ENCODE measurements at places on chromosomes 12 and 14. TPM values are rescaled to one million over a fixed set of nuclear protein-coding genes. Genes with fewer than 3 reads are reported as not detected.

- H3K4me3 ChIP-seq: no peak overlapping the region
- no peak for DNase-seq
- no peaks in the 10 kb centered on the region for H3K36me3 ChIP-seq
- no peak overlapping the region for H3K27ac ChIP-seq
Measured at GRCh38 chr14:24879661-24880386, 170.1 kb downstream of the STXBP6 start.

DNA sequence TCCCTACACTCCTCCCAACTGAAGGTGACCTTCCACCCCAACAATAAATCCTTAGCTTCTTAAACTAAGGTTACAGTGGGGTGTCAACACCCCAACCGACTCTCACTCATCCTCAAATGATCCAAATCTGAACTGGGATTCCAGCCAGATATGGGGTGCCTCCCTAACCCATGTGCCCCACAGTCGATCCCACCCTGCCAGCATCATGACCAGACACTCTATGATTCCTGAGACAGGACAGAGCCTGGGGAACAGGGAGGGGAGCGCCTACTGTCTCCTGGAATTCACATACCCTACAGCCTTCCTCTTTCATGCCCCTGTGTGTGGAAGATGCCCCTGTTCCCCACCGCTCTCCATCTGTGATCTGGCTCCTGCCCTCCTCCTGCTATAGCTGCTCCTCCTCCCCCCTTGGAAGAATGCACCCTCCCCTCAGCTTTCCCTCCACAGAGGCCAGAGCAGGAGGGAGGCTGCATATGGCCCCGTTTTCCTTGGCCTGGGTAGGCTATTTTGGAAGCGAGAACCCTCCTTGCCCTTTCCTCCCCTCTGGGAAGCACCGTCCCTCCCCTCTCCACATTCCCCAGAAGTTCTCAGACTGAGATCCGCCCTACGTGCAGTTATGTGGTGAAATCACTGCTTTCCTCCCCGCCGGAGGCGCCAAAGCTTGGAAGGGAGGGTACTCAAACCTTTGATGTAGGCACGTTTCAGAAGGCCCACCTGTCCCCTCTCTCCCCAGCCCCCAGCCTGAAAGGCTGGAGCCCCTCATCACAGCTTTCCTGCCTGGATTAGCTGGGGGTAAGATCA lies 48.0 kb downstream of the SMUG1 start:
- peaks cover 9% of the 10 kb centered on the region for H3K4me1 ChIP-seq
- DNase-seq: no peak
- H3K27ac ChIP-seq: no peak overlapping the region
- H3K4me3 ChIP-seq: no peak overlapping the region
- H3K27me3 ChIP-seq: peaks cover 27% of the 10 kb centered on the region
- H3K36me3 ChIP-seq: no peaks in the 10 kb centered on the region

DNA sequence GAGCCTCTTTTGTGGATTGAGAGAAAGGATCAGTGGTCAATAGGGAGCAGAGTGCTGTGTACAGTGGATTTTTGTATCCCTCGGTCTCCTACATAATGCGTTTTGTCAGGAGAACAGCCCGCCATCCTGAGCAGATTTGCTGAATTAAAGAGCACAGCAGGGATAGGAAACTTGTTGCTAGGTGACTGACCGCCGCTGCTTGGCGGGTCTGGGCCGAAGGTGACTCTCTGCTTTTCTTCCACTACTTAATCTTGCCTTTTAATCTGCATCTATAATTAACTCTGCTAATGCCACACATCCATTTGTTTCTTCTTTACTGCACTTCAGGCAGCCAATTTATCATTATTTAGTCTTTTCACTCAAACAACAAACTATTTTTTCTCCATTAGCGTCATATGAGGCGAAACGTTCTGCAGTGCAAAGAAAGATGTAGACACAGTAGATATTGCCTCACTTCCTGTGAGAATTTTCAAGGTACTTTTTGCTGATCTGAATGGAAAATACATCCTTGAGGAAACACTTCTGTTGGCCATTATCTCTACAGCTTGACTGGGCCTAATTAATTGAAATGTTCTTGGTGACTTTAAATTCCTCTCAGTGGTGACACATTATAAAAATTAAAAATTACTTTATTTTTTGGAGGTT lies 108.0 kb downstream of the PPM1A start:
- no peaks in the 10 kb centered on the region for H3K36me3 ChIP-seq
- DNase-seq: peak; percentile 52
- H3K4me3 ChIP-seq: no peak overlapping the region
- peaks cover 3% of the 10 kb centered on the region for H3K4me1 ChIP-seq
- peak overlapping the region; percentile 41 for H3K27ac ChIP-seq
- no peaks in the 10 kb centered on the region for H3K27me3 ChIP-seq

The GLT8D2 gene
- total RNA-seq: 6.8 TPM

DNA sequence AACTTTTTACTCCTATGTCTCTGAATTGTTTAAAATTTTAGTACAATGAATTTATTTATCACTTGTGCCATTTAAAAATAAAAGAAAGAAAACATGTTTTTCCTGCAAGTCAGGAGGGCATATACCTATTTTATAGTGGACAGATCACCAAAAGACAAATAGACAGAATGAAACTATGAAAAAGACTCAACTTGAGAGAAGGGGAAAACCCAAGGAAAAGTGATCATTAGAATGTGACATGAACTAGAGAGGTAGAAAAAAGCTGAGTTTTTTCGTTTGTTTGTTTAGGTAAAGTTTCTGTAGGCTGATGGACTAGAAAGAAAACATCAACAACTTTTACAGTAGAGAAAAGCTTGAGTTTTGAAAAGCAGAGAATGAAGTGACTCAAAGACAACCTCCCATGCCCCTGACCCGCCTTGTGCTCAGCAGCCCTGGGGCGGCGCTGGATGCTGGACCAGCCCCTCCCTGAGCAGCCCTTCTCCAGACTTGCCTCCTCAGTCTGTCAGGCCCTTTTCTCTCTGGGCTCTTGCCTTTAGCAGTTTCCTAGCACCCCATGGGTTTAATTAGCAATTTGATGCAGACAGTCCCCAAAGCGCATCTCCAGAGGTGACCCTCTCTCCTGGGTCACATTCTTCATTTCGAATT lies 95.1 kb upstream of the ARID2 start:
- H3K4me3 ChIP-seq: no peak overlapping the region
- H3K36me3 ChIP-seq: no peaks in the 10 kb centered on the region
- H3K27me3 ChIP-seq: no peaks in the 10 kb centered on the region
- H3K4me1 ChIP-seq: no peaks in the 10 kb centered on the region
- no peak for DNase-seq
- H3K27ac ChIP-seq: no peak overlapping the region
